Hepatocyte (in vitro differentiated cells): ENCODE measurements at places on chromosomes 11 and 22. TPM values are rescaled to one million over a fixed set of nuclear protein-coding genes. Genes with fewer than 3 reads are reported as not detected.

Gene FREY1
- polyA plus RNA-seq, result 0.21 TPM in 1 of 2 replicates, not detected in the other

Gene NXPE1
- polyA plus RNA-seq, result 0.61 TPM in 1 of 2 replicates, not detected in the other

Gene CARNS1
- 7.7 and 11.5 TPM in 2 replicates for polyA plus RNA-seq

Gene SLC5A12
- polyA plus RNA-seq, result 37.8 and 39.6 TPM in 2 replicates

Gene SERPIND1
- polyA plus RNA-seq, result 30.4 and 56.8 TPM in 2 replicates

Gene PLEKHB1
- polyA plus RNA-seq, result 14.3 and 14.8 TPM in 2 replicates

Gene RIMBP3C
- 0.05 TPM in 1 of 2 replicates, not detected in the other for polyA plus RNA-seq

Gene CAT
- not detected in 2 replicates for polyA plus RNA-seq

Gene MED17
- 18.3 and 32.5 TPM in 2 replicates for polyA plus RNA-seq

Gene MS4A1
- not detected in 2 replicates for polyA plus RNA-seq

Gene KCNE3
- 8.7 and 9.6 TPM in 2 replicates for polyA plus RNA-seq

Gene DEFB131B
- not detected in 2 replicates for polyA plus RNA-seq

Gene MMP27
- not detected in 2 replicates for polyA plus RNA-seq
